ENCODE measurements at places on chromosomes 1 and 21.

DNA sequence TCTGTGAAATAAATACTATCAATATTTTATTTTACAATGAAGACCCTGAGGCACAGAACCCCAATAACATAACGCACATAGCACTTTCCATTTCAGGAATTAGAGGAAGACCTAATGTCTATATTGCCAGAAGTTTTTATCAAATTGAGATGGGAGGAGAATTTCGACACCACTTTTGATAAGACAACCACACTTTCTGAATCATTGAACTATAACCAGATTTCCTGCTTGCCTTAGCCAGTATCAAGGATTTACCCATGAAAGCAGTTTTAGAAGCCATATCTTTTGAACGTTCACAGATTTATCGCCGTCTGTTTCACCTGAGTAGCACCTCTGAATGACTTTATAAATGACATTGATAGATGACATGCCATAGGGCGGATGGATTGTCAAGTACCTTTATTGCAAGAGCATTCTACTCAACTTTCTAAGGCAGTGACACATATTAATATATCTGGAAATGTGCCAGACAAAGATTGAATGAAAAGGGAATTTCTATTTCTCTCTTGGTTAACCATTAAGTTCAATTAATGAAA, 768.4 kb downstream of the LTN1 start:
- no peaks in the 10 kb centered on the region for H3K36me3 ChIP-seq
- H3K27ac ChIP-seq, result no peak overlapping the region
- DNase-seq, result no peak
- H3K4me1 ChIP-seq, result no peaks in the 10 kb centered on the region
- H3K27me3 ChIP-seq, result no peaks in the 10 kb centered on the region

DNA sequence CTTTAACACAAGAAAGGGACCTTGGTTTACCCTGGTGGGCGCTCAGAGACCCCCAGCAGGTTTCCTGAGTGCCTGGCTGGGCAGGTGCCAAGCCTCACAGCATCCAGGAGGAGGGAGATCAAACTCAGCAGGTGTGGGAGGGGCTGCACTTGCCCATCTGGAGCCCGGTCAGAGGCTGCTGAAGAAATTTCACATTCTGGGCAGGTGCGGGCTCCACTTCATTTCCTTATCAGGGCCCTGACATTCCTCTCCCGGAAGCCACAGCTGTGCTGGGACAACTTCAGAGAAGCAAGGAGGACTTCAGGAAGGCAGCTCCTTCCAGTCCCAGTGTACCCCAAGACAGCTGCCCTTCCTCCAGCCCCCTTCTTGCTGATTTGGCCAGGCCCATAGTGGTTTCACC, 82.9 kb downstream of the ITPKB start:
- H3K27ac ChIP-seq, result no peak overlapping the region
- no peak for DNase-seq
- no peak overlapping the region for H3K4me3 ChIP-seq
- H3K27me3 ChIP-seq, result no peaks in the 10 kb centered on the region

GRCh38 chr1:21292984-21293536, 2.8 kb upstream of the ECE1 start:
- H3K4me3 ChIP-seq, result peak overlapping the region; percentile 75
- peaks cover 23% of the 10 kb centered on the region for H3K36me3 ChIP-seq
- peak overlapping the region; percentile 99 for H3K27ac ChIP-seq
- no peaks in the 10 kb centered on the region for H3K27me3 ChIP-seq
- DNase-seq, result peak; percentile 81
- H3K4me1 ChIP-seq, result peaks cover 79% of the 10 kb centered on the region

DNA sequence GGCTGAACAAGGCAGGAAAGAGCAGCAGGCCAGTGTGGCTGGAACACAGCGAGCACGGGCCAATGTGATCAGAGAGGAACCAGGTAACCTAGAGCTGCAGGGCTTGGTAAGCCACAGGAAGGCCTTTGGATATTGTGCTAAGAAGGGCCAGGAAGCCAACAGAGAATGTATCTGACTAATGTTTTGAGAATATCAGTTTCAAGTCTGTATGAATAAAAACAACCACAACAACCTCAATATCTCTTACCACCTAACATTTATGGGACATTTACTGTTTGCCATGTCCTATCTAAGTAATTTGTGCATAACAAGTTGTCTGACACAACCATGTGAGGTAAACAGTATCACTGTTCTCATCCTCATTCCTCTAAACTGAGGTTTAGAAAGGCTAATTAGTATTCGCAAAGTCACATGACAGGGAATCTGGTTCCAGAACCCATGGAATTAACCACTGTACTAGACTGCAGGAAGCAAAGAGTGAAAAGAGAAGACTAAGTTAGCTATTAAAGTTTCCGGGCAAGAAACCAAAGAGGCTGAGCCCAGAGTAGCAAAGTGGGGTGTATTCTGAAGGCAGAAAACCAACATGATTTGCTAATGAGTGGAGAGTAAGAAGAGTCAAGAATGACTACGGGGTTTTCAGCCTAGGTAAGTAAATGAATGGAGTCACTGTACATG, 38.9 kb downstream of the SPRTN start:
- no peaks in the 10 kb centered on the region for H3K36me3 ChIP-seq
- H3K4me1 ChIP-seq, result peaks cover 32% of the 10 kb centered on the region
- DNase-seq, result peak; percentile 48
- no peak overlapping the region for H3K4me3 ChIP-seq
- H3K27ac ChIP-seq, result peak overlapping the region; percentile 33

DNA sequence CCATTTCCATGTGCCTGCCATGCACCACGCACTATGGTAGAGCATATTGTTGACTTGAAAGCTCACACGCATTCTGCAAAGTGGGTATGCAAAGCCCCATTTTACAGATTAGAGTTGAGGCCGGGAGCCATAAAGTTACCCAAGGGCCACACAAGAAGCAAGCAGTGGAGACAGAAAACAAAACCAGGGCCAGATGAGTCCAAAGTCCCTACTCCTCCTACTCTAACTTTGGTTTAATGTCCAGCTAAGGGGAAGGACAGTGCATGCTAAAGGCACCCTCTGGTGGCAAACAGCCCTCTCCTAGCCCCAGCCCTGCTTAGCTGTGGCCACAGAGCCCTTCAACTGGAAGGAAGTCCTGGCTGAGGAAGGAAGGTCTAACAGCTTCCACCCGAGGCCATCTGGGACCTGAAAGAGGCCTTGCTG, 74.9 kb downstream of the SLC66A1 start:
- H3K4me3 ChIP-seq, result no peak overlapping the region
- H3K4me1 ChIP-seq, result peaks cover 50% of the 10 kb centered on the region
- peaks cover 16% of the 10 kb centered on the region for H3K36me3 ChIP-seq
- DNase-seq, result no peak
- H3K27ac ChIP-seq, result peak overlapping the region; percentile 33
- no peaks in the 10 kb centered on the region for H3K27me3 ChIP-seq

DNA sequence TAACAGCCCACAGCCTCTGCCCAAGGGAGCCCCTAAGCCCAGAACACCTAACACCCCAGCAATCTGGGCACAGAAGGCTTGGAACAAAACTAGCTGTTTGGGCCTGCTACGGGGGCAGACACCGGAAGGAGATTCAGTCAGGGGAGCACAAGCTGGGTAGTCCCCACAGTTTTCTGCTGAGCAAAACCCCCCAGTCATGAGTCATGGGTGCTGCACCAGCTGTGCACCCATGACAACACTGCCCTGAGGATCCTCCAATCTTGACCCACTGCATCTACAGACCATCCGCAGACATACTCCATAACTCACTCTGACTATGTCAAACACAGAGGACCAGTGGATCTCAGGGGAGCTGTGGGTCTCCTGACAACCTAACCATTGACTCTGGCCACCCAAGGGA, 105.1 kb downstream of the LRIG2 start:
- H3K36me3 ChIP-seq, result no peaks in the 10 kb centered on the region
- H3K4me3 ChIP-seq, result no peak overlapping the region
- H3K4me1 ChIP-seq, result no peaks in the 10 kb centered on the region
- peaks cover 4% of the 10 kb centered on the region for H3K27me3 ChIP-seq

DNA sequence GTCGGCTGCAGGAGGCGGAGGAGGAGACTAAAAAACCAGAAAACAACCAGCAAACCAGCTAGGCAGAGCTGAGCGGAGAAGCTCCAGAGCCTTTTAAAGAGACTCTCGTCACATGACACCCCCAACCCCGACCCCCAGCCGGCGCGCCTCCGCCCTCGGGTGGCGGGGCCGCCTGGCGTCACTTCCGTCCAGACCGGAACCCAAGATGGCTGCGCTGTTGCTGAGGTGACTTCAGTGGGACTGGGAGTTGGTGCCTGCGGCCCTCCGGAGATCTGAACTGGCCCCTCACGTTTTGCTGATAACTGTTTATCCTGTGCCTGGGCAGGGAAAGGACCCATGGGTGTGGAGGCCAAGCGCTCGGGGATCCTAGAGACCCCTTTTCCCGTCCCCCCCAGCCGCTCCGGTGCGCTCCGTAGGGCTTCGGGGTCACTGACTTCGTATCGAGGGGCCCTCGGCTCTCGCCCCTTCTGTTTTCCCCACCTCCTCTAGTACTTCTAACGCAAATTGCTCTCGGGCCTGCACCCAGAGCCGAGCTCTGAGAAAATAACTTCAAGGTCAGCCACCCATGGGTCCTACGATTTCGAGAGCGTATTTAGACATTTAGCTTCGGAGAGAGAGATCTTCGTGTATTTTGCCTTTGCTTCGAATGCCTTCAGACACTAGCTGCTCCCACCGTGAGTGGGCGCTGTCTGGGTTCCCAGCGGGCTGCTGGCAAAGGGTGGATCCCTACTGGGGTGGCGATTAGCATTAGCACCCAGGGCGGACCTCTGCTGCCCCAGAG, at the start of gene SDHC:
Gene SDHC (plus strand): TSS at position 181 of the 781 bp plus-strand sequence. CDS start 25 bp downstream, at position 206.
- H3K27me3 ChIP-seq, result no peaks in the 10 kb centered on the region
- H3K4me1 ChIP-seq, result peaks cover 18% of the 10 kb centered on the region
- H3K4me3 ChIP-seq, result peak within 1 kb of the TSS; percentile 96
- H3K36me3 ChIP-seq, result peaks cover 2% of the 10 kb centered on the region
- peak; percentile 92 for DNase-seq

DNA sequence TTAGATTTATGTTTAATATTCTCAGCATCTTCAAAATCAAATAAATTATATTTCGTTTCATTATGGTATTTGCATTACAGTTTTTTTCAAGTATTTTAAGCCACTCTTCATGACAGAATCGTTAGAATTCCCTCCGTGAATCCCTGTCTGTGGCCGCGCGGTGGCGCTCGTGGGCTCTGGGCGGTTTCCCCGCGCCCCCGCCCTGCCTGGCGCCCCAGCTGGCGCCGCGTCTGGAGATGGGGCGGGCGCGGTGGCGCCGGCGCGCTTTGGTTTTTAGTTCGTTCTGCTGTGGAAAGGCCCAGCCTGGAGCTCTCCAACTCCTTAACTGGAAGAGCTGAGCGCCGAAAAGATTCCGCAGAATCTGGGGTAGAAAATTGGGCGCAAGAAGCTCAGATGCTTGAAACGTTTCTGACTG, 25.7 kb downstream of the PRMT2 start:
- peak; percentile 67 for DNase-seq
- peaks cover 11% of the 10 kb centered on the region for H3K4me1 ChIP-seq
- no peak overlapping the region for H3K4me3 ChIP-seq

DNA sequence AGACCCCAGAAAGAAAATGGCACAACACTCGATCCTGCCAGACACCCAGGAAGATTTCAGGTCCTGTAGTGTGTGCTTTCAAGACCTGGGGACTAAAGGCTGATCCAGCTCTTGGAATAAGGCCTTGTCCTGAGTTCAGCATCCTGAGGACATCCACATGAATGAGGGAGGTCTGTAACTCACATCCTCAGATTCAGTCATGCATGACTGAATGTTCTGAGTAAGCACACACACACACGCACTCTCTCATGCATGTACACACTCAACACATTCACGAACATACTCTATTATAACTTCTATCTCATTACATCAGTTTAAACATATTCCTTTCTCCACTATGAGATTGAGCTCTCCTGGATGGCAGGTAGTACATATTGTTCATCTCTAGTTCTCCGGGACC, 273.4 kb upstream of the BEND5 start:
- H3K27ac ChIP-seq, result no peak overlapping the region
- H3K27me3 ChIP-seq, result no peaks in the 10 kb centered on the region
- H3K4me1 ChIP-seq, result no peaks in the 10 kb centered on the region
- H3K4me3 ChIP-seq, result no peak overlapping the region
- H3K36me3 ChIP-seq, result no peaks in the 10 kb centered on the region

- no peaks in the 10 kb centered on the region for H3K27me3 ChIP-seq
- peaks cover 18% of the 10 kb centered on the region for H3K4me1 ChIP-seq
- H3K4me3 ChIP-seq, result no peak overlapping the region
- H3K36me3 ChIP-seq, result peaks cover 4% of the 10 kb centered on the region
These were observed 47.3 kb downstream of the SELENOF start for GRCh38 chr1:86866665-86867064.

- peak; percentile 29 for DNase-seq
- H3K36me3 ChIP-seq, result no peaks in the 10 kb centered on the region
- no peak overlapping the region for H3K4me3 ChIP-seq
- no peak overlapping the region for H3K27ac ChIP-seq
These were observed 26.4 kb upstream of the RUNX1 start for GRCh38 chr21:35075546-35075945.

GRCh38 chr1:106926803-106927582, 129.5 kb upstream of the PRMT6 start:
- no peak overlapping the region for H3K27ac ChIP-seq
- H3K4me3 ChIP-seq, result no peak overlapping the region
- no peaks in the 10 kb centered on the region for H3K27me3 ChIP-seq
- H3K4me1 ChIP-seq, result no peaks in the 10 kb centered on the region
- DNase-seq, result no peak
- no peaks in the 10 kb centered on the region for H3K36me3 ChIP-seq

- H3K36me3 ChIP-seq, result no peaks in the 10 kb centered on the region
- no peak overlapping the region for H3K4me3 ChIP-seq
- H3K4me1 ChIP-seq, result no peaks in the 10 kb centered on the region
These were observed 5.0 kb downstream of the ABCA4 start for GRCh38 chr1:94115900-94116436.

GRCh38 chr1:221839782-221840395, 98.0 kb upstream of the DUSP10 start:
- H3K36me3 ChIP-seq, result no peaks in the 10 kb centered on the region
- DNase-seq, result peak; percentile 88
- no peak overlapping the region for H3K4me3 ChIP-seq

DNA sequence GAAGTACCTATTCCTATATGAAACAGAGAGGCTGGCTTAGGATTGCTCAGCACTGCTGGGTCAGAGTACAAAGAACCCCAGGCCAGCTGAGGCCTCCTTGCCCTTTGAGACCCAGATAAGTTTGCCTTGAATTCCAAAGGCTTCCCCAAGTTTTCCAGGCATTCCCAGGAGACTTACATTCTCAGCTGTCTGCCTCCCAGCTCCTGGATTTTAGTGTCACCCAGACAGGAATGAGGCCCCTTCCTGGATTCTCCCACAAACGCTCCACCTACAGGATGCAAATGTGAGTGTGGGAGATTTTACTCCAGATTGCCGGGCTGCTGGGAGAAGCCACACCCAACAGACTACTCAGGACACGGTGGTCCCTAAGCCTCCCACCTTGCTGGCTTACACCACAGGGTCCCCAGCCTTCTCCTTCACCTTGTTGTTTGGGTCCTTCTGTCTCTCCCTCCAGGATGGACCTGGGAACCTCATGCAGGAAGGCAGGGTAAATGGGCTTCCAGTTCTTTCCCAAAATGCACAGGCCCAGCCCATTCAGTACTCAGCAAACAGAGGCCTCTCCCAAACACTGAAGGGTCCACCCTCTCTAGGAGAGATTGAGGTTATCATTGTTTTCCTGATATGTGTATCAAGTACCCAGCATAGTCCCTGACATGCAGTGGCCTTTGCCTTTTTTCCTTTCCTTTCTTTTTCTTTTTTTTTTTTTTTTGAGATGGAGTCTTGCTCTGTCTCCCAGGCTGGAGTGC, 10.6 kb downstream of the RHBG start:
- no peak overlapping the region for H3K27ac ChIP-seq
- H3K27me3 ChIP-seq, result peaks cover 3% of the 10 kb centered on the region
- DNase-seq, result no peak
- no peaks in the 10 kb centered on the region for H3K36me3 ChIP-seq
- no peak overlapping the region for H3K4me3 ChIP-seq
- no peaks in the 10 kb centered on the region for H3K4me1 ChIP-seq
